ENCODE measurements at places on chromosomes 11 and 22.

DNA sequence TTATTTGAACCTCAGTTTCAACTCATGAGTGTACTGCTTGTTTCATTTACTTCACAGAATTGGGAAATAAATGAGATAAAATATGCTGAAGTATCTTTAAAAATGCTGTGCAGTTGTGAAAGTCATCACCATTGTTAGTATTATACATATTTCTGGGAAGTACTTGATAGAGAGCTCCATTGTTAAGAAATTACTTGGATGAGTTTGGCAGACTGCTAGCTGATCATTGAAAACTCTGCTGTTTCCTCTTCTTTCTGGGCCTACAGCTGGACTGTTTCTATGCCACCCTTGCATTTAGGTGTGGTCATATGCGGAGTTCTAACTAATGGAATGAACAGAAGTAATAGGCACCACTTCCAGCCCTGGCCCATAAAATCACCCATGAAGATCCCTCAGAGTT lies 10.0 kb downstream of the SIK2 start:
- DNase-seq: no peak

DNA sequence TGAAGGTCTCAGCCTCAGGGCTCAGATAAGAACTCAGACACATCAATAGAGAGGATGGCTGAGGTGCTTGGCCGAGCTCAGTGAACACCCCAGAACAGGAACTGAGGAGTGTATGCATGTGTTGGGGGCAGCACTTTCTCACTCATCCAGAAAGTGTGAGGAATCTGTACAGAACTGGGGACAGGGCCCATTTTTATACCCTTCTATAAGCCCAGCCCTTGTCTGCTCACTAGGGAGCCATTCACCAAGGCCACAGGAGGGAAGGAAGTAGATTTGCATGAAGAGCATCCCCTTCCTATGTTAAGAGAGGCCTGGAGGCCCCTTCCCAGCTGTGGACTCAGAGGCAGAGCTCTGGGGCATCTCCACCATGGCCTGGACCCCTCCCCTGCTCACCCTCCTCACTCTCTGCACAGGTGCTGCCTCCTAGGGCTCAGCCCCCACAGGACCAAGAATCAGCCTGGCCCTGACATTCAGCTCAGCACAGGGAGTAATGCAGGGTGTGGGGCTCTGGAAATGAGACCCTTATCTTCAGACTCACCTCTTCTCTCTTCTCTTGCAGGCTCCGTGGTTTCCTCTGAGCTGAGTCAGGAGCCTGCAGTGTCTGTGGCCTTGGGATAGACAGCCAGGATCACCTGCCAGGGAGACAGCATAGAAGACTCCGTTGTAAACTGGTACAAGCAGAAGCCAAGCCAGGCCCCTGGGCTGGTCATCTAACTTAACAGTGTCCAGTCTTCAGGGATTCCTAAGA lies 39.9 kb upstream of the GGTLC2 start:
- DNase-seq: no peak

DNA sequence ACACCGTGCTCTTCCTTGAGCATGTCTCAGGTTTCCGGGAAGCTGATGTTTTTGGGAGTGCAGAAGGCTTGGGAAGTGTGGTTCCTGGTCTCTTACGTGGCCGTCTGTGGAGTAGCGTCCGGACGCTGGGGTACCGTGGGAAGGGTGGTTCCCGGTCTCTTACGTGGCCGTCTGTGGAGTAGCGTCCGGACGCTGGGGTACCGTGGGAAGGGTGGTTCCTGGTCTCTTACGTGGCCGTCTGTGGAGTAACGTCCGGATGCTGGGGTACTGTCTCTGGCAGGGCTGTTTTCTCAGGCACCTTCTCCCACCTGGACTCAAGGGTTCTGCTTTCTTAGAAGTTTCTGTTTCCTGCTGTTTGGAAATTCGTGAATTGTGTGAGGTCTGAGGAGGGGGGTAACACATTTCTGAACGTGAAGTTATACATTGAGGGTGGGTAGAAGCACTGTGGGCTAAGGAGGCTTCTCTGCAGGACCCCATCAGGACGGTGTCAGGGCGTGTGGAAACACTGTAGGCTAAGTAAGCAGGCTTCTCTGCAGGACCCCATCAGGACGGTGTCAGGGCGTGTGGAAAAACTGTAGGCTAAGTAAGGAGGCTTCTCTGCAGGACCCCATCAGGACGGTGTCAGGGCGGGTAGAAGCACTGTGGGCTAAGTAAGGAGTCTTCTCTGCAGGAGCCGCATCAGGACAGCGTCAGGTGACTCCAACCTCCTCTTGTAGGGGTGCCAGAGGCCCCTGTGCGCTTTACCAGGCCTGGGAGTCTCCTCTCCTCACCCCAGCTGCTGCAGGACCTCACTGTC lies 5.3 kb upstream of the IFITM3 start:
- DNase-seq: no peak

- DNase-seq: no peak
Observed at GRCh38 chr22:40218723-40219294, 41.1 kb downstream of the TNRC6B start.

DNA sequence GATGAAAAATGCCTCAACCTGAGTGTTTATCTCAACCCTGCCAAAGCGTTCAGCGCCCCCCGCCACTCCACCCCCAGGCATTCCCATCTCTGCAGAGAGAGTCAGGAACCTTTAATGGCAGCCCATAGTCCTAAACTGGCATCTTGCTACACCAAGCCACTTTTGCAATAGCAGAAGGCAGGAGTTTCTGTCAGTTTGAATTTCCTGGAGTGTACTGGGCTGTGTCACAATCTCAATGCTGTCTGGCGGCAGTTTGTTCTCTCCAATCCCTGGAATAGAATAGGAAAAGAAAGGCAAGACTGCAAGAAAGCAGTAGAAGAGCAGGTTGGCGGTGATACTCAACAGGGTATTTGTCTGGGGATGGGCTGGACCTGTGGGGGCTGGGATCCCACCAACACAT lies 32.9 kb upstream of the FLI1 start:
- no peak for DNase-seq

DNA sequence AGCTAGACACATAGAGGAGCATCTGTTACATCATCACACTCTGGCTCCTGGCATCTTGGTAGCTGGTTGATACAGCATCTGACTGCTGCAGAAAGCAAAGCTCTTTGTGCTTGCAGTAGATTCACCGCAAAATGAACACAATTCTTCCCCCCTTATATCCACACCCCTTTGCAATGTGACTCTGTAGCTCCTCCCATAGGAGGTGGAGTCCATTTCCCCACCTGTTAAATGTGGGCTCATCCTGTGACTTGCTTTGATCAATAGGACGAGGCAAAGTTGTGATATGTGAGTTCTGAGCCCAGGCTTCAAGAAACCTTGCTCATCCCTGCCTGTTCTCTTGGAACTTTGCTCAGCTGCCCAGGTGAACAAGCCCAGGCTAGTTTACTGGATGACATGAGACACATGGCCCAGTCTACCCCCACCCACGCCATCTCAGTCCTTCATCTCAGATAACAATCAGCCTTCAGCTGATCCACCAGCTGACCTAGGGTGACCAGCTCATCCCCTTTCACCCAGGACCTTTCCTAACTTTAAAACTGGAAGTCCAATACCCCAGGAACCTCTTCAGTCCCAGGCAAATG lies 272.2 kb downstream of the TENM4 start:
- no peak for DNase-seq

DNA sequence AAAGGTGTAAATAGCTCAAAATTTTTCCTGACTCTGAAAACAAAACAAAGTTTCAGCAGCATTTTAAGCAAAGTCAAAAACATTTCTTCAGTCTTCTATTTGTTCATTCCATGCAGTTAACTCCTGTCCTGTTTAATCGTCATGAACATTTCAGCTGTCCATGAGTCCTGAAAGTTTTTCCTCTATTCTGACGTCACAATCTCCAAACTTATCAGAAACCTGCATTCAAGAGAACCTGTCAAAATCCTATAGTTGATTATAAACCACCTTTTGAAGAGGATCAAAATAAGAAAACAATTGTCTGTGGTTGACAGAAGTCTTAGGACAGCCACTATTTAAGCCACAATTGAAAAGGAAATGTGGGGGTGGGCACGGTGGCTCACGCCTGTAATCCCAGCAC lies 15.4 kb downstream of the FOLR3 start:
- DNase-seq: no peak

- DNase-seq: no peak
Observed at GRCh38 chr22:46569848-46570695, 32.7 kb upstream of the CELSR1 start.

- no peak for DNase-seq
Observed at GRCh38 chr22:20673295-20674195, 100.4 kb upstream of the SERPIND1 start.

DNA sequence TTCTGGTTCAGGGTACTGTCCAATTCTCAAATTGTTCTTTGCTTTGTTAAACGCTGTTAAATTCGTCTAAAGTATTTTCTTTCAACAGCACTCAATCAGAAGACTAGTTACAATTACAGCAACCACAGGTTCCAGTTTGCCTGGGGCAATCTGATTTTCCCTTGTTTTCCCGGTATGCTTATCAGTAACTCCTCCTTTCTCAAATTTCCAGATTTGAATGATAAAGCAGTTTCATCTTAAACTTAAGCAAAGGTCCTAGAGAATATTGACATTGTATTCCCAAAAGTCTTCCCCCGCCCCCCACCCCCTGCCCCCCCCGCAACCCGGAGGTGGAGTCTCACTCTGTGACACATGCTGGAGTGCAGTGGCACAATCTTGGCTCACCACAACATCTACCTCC lies 10.5 kb upstream of the USP28 start:
- DNase-seq: no peak

DNA sequence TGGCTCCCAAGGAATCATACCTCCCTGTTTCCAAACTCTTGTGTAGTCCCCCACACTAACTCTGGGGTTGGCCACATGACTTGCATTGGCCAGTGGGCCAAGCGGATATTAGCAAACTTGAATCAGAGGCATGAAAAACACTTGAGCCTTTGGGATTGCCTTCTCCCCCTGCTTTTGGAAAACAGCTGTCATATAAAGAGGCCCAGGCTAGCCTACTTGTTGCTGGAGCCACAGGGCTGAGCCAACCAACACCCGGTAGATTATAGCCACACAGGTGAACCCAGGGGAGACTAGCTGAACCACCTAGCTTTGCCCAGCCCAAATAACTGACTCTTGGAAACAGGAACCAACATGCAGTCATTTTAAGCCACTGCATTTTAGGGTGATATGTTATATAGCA lies 354.8 kb downstream of the TENM4 start:
- DNase-seq: no peak
